MCF 10A (cell line): ENCODE measurements at places on chromosomes 2 and 18. TPM values are rescaled to one million over a fixed set of nuclear protein-coding genes. Genes with fewer than 3 reads are reported as not detected.

The TMEM198 gene
- 5.3 and 6.3 TPM in 2 replicates for total RNA-seq

The SPP2 gene
- total RNA-seq, result not detected in 2 replicates

The ATP8B1 gene
- total RNA-seq, result 1.4 and 1.8 TPM in 2 replicates

The DCDC2C gene
- not detected in 2 replicates for total RNA-seq

The RGPD8 gene
- 13.9 and 16.2 TPM in 2 replicates for total RNA-seq

The FAM237A gene
- total RNA-seq, result not detected in 2 replicates

The TRIM43 gene
- total RNA-seq, result not detected in 2 replicates

The NYAP2 gene
- not detected in 2 replicates for total RNA-seq

The TOGARAM2 gene
- total RNA-seq, result 0.16 TPM in 1 of 2 replicates, not detected in the other

The MAP3K19 gene
- not detected in 2 replicates for total RNA-seq
